Chondrocyte (in vitro differentiated cells): ENCODE measurements at places on chromosomes 6 and 20. TPM values are rescaled to one million over a fixed set of nuclear protein-coding genes. Genes with fewer than 3 reads are reported as not detected.

- DNase-seq = no peak
These were observed 29.7 kb downstream of the RREB1 start for GRCh38 chr6:7137335-7138045.

The CASS4 gene
- 0.10 to 0.39 TPM in 2 of 3 replicates, not detected in the other for total RNA-seq

DNA sequence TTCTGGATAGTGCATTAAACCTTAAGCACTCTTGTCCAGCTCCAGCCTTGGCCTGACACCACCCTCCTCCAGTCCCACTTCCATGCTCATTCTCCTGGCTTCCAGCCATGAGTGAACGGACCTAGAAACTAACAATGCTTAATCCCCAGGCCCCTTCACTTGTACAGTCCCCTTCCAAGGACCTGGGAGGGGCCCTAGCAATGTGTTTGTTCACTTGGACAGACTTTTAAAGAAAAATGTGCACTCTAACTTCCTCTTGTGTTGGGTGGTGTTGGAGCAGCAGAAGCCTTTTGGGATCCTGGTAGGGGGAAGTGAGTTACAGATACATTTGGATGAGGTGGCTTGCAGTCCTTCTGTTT is 48.9 kb upstream of the CCN6 start:
- DNase-seq = no peak

The SLC16A10 gene
- total RNA-seq = 0.02 TPM in 1 of 3 replicates, not detected in the others
